ENCODE measurements at places on chromosomes 4 and X.

- no peak for DNase-seq
Observed at GRCh38 chrX:11757397-11757718, 679 bp upstream of the MSL3 start.

DNA sequence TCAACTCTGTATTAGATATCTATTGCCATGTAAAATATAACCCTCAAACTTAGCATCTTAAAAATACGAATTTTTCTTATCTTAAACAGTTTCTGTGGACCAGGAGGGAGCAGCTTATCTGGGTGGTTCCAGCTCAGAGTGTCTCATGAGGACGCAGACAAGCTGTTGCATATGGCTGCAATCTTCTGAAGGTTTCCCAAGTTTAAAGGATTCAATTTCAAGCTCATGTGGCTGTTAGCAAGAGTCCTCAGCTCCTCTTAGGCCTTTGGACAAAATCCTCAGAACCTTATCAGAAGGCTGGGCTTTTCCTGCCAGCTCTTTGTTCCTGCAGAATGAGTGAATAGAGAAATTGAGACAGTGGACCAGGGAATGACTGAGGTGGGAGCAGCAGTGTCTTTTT lies 2.8 kb upstream of the CTSO start:
- DNase-seq = no peak

DNA sequence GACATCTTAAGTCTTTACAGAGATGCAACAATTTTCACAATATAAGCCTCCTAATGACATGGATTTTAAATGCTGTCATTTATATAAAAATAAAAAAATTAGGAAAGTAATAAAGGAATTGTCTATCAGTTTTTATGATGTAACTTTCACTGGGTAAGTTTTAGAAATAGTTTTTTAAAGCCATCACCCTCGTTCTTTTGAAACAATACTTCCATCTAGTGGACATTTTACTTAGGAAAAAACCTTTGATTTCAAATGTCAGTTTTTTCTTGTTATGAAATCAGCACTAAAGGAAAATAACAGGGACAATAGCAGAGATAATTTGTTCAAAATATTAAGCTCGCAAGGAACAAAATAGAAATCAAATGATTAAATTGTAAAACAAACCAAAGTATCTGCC lies 24.3 kb upstream of the NDNF start:
- no peak for DNase-seq

DNA sequence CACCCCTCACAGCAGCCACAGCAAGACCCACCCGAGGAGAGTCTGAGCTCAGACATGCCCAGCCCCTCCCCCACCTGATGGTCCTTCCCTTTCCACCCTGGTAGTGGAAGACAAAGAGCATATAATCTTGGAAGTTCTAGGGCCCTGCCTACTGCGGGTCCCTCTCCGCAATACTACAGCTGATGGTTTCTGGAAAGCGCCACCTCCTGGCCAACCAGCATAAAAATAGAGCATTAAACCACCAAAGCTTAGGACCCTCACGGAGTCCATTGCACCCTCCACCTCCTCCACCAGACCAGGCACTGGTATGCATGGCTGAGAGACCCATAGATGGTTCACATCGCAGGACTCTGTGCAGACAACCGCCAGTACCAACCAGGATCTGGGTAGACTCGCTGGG lies 78.2 kb downstream of the SH3BGRL start:
- no peak for DNase-seq

DNA sequence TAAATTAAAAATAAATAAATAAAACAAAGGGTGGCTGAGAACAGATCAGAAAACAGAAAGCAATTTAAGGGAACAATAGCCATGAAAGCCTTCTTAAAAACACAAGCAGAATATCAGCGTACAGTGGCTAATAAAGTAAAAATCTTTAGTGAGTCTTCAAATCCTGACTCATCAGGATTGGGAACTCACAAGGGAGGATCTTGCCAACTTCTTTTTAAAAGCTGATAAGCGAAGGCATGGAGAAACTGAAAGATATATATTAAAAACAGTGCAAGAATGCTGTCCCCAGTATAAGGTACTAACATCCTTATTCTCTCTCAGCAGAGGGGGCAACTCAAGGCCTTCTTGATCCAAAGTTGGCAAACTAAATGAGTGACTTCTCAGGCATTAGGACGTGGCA lies 180.1 kb downstream of the DHX15 start:
- DNase-seq = no peak

DNA sequence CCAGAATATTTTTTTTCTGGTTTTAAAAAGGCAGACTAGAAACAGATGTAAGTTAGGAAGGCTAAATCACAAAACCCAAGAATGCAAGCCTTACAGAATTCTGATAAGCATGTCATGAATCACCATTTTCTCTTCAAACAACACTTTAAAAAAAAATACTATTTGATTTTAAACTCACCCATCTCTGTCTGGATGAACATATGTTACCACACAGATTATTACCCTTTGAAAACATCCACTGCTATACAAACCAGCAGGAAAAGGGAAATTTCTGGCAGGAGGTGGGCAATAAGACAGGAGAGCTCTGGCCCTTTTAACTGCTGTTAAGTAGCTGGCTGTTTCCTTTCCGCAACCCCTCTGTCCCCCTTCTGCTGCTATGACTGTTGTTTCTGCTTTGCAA lies 317.7 kb upstream of the NOCT start:
- DNase-seq = no peak
